ENCODE measurements at places on chromosomes 2 and 18. TPM values are rescaled to one million over a fixed set of nuclear protein-coding genes. Genes with fewer than 3 reads are reported as not detected.

DNA sequence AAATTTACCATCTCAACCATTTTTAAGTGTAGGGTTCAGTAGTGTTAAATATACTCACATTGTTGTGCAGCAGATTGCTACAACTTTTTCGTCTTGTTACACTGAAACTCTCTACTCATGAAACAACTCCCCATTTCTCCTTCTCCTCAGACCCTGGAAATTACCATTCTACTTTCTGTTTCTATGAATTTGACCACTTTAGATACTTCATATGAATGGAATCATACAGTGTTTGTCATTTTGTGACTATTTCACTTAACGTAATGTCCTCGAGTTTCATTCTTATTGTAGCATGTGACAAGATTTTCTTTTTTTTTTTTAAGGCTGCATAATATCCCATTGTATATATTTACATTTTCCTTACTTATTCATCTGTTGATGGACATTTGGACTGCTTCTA is 203.8 kb downstream of the PLCL1 start:
- H3K4me3 ChIP-seq, result no peak overlapping the region
- H3K27ac ChIP-seq, result no peak overlapping the region
- H3K36me3 ChIP-seq, result no peaks in the 10 kb centered on the region
- H3K4me1 ChIP-seq, result no peaks in the 10 kb centered on the region
- H3K27me3 ChIP-seq, result no peaks in the 10 kb centered on the region

DNA sequence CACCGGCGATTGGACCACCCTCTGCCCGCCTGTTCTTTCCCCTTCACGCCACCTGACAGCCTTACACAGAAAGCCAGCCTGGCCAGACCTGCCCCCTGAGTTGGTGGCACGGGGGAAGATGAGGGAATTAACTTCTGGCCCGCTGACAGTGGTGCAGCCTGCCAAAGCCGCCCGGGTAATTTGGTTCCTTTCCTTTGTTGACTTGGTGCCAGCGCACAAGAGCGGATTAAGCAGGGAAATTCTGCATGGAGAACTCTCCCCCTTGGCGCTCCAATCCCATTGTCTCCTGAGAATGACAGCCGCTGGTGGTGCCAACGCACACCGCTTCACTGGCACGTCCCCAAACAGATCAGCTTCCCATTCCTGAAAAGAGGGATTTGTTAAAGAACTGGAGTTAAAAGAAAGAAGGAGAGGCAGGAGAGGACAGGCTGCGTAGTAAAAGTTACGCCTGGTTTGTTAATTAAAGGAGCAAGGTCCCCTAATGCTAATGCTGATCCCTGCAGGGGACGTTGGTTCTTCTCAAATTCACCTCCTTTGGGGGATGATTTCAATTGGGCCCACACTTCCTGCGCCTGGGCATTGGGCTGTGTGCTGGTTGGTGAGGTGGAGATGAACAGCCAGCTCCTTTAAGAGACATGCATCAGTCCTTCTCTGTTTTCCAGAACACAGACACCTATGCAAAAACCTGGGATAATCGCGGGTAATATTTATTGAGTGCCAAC is 286.8 kb downstream of the MYCN start:
- peak overlapping the region; percentile 43 for H3K27ac ChIP-seq
- DNase-seq, result peak; percentile 98
- no peaks in the 10 kb centered on the region for H3K27me3 ChIP-seq
- H3K4me1 ChIP-seq, result peaks cover 32% of the 10 kb centered on the region
- no peaks in the 10 kb centered on the region for H3K36me3 ChIP-seq

GRCh38 chr2:121791801-121792221 is 36.4 kb downstream of the TSN start:
- no peaks in the 10 kb centered on the region for H3K27me3 ChIP-seq
- no peak overlapping the region for H3K4me3 ChIP-seq
- no peaks in the 10 kb centered on the region for H3K36me3 ChIP-seq
- no peak overlapping the region for H3K27ac ChIP-seq
- no peak for DNase-seq
- H3K4me1 ChIP-seq, result peaks cover 8% of the 10 kb centered on the region

- no peak overlapping the region for H3K27ac ChIP-seq
- no peaks in the 10 kb centered on the region for H3K27me3 ChIP-seq
- H3K4me1 ChIP-seq, result no peaks in the 10 kb centered on the region
- DNase-seq, result no peak
- peaks cover 40% of the 10 kb centered on the region for H3K36me3 ChIP-seq
These were observed 18.5 kb downstream of the REL start for GRCh38 chr2:60899892-60900249.

DNA sequence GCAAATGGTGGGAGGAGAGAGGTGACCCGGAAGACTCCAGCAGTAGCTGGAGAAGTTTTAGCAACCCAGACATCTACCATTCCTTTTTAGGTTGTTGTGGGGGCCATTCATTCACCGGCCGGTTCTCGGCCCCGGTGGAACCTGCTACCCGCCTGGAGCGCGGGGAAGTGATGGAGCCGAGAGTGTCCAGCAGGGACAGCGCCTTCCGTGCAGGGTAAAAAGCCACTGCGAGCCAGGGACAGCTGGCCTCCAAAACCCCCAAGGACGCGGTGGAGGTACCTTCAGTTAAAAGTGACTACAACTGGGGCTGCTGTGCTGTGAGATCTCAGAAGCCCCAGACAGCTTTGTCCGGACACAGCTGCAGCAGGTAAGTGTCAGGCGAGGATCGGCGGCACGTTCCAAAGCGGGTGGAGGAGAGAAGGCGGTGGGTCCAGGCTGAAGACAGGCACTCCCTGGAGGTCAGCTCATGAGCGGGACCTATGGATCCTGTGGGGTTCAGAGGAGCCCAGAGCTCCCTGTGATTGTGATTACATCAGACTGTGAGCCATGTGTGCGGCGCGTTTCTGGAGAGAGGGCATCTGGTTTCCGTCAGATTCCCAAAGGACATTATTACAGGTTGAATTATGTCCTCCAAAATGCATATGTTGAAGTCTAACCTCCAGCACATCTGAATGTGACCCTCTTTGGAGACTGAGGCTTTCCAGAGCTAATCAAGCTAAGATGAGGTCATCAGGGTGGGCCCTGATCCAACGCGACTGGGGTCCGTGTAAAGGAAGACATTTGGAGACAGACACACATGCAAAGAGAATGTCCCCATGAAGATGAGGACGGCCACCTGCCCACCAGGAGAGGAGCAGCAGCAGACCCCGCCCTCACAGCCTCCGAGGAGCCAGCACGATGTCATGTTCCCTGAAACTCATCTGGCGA is 276.3 kb downstream of the EIPR1 start:
- H3K36me3 ChIP-seq, result no peaks in the 10 kb centered on the region
- no peak for DNase-seq
- H3K27ac ChIP-seq, result no peak overlapping the region
- H3K4me3 ChIP-seq, result no peak overlapping the region

DNA sequence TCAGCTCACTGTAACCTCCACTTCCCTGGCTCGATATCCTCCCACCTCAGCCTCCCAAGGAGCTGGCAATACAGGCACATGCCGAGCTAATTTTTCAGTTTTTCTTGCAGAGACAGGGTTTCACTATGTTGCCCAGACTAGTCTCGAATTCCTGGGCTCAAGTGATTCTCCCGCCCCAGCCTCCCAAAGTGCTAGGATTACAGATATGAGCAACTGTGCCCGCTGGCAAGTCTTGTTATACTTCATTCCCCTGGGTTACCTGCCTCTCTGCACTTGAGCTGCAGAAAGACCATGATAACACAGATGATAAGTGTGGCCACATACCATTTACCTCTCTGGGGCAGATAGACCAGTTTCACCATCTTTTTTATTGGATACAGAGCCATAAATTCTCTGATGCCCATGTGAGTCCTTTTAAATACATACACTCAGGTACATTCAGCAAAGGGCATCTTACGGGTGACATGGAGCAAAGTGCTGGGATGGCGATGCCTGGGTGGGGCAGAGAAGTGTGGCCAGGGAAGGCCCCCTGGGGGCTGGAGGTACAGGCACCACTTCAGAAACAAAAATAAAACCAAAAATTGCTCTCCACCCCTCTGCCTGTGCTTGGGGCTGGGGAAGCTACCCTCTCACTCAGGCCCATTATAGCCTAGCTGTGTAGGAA is 20.4 kb downstream of the CCT7 start:
- H3K4me1 ChIP-seq, result no peaks in the 10 kb centered on the region
- H3K27ac ChIP-seq, result no peak overlapping the region
- DNase-seq, result no peak
- H3K27me3 ChIP-seq, result no peaks in the 10 kb centered on the region
- H3K36me3 ChIP-seq, result peaks cover 59% of the 10 kb centered on the region
- no peak overlapping the region for H3K4me3 ChIP-seq

- peaks cover 6% of the 10 kb centered on the region for H3K4me1 ChIP-seq
- no peak overlapping the region for H3K4me3 ChIP-seq
- no peaks in the 10 kb centered on the region for H3K27me3 ChIP-seq
These were observed 141.1 kb downstream of the ZNF385B start for GRCh38 chr2:179720173-179720772.

DNA sequence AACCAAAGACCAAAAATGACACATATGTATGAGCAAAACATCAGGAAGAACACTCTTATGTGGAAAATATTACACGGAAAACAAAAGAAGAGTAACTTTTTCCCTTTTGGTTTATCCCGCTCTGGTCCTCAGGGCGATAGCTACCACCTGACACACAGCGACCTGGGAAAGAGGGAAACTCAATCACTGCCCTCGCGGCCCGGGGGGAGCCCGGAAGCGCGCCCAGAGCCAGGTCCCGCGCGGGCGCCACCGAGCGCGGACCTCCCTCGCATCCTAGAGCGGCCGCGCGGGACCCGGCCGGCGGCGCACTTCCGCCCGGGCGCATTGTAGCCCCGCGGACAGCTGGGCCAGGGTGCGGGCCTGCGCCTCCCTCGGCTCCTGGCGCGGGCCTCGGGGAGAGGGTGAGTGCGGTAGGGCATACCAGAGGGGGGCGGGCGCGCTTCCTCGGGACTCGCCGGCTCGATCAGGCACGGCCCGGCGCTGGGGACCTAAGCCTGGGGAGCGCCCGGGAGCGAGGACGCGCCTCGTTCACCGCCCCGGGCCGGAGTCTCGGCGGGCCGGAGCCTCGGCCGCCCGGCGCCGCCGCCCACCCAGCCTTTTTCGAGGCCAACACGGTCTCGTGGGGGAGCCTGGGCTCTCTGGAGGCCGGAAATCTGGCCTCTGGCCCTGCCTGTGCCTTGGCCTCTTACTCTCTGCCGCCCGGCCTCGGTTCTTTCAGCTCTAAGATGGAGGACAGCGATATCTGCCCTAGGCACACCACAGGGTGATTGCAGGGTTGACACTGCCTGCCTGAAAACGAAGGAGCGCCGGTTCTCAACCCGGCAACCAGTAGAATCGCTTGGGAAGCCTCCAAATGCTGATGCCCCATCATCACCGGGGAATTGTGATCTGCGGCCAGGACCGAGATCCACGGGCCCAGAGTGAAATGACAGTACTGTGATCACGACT is at the start of gene ELAC1:
Gene ELAC1, plus strand, starts transcription at position 327 of the 948 bp plus-strand sequence. CDS start 6,365 bp downstream, outside the sequence.
- H3K27me3 ChIP-seq, result no peaks in the 10 kb centered on the region
- peak; percentile 80 for DNase-seq
- peak within 1 kb of the TSS; percentile 84 for H3K27ac ChIP-seq
- peak within 1 kb of the TSS; percentile 95 for H3K4me3 ChIP-seq

- H3K36me3 ChIP-seq, result no peaks in the 10 kb centered on the region
- no peak for DNase-seq
- no peak overlapping the region for H3K4me3 ChIP-seq
These were observed 129.9 kb upstream of the CHST9 start for GRCh38 chr18:27314996-27315395.

TXNDC2 gene
- total RNA-seq, result 0.06 TPM
